ENCODE measurements at places on chromosomes 11 and 22.
A peak's percentile ranks its signal among the peaks of the same experiment; 100 is the strongest.

- DNase-seq = peak; percentile 34
These were observed 5.9 kb upstream of the BATF2 start for GRCh38 chr11:65002706-65003105.

- no peak for DNase-seq
These were observed 408.0 kb downstream of the SHANK2 start for GRCh38 chr11:70844387-70844786.

- no peak for DNase-seq
These were observed 229.9 kb upstream of the PITPNB start for GRCh38 chr22:28148816-28149465.

- no peak for DNase-seq
These were observed 3.4 kb upstream of the FGF19 start for GRCh38 chr11:69707176-69707575.

GRCh38 chr11:60957188-60957587 lies 5.2 kb upstream of the SLC15A3 start:
- no peak for DNase-seq

GRCh38 chr11:20109731-20110445 lies 50.4 kb downstream of the DBX1 start:
- DNase-seq = no peak

- DNase-seq = no peak
These were observed 61.9 kb upstream of the RDX start for GRCh38 chr11:110358336-110358735.

- no peak for DNase-seq
These were observed 180.4 kb upstream of the B3GAT1 start for GRCh38 chr11:134592391-134592990.

DNA sequence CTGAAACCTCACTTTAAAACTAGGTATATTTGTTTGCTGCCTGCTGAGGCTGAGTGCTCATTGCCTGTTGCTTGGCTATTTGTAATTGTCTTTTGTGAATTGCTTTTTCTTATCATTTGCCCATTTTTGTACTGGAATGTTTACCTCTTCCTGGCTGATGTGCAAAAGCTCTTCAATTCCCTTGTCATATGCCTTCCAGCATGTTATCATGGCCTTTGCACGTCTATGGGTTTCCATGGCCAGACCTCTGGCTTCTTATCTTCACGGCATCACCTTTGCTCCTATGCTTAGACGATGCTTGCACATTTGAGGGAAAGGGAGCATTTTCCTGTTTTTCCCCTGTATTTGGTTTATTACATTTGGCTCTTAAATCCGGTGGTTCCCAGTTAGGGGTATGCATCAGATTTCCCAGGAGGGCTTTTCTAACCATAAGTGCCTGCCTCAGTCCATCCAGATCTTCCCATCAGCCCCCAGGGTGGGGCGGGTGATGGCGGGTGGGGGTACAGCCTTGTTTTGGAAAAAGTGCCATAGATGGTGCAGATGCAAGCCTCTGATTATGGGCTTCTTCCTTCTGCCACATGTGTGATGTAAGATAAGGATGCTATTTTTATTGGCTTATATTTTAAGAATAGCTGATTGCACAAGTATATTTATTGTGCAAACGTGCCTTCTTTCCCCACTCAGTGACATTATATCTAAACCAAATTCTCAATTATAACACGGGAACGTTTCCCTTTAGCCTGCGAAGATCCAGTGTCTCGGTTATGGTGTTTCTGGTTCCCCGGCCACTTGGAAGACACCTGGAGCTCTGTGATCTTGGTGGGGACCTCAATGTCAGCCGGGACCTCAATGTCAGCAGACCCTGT lies 70.6 kb upstream of the SEPTIN5 start:
- no peak for DNase-seq
